T-cell (primary cell): ENCODE measurements at places on chromosomes 12 and 14.

DNA sequence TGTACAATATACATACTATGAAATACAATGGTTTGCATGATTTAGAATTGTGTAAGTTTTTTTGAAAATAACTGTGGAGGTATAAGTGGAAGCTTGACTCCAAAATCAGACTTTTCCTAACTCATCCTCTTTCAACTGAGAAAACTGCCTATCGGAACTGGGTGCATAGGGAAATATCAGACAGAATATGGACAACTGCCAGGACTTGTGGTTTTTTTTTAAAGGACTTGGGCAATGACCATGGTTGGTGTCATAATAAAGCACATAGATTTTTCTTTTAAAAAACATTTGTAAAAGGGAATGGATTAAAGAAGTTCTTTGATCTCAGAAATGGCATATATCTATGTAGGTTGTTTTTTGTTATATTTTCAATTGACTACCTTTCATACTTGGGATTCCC lies 53.3 kb upstream of the LRRK2 start:
- no peak for DNase-seq

DNA sequence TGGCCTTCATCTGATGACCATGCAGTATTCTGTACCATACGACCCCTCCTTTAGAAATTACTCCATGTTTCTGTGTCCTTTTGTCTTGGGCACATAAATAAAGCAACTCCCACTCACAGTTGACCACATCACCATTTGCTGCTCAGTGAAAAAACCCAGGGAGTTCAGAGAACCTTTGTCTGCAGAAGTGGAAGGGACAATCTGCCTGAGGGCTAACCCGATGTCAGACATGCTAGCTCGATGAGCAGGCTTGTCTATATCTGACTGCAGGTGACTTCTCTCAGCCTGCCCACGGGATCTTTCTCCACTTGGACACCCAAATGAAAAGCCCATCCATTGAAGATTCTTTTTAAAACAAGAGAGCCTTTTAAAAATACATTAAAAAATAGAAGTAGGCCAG lies 45.7 kb upstream of the GRIP1 start:
- no peak for DNase-seq

GRCh38 chr12:114895081-114895480 lies 211.1 kb upstream of the TBX3 start:
- no peak for DNase-seq

- no peak for DNase-seq
Measured at GRCh38 chr12:12023456-12023855, 47.3 kb upstream of the BCL2L14 start.

- no peak for DNase-seq
Measured at GRCh38 chr14:74491956-74492775, 939 bp downstream of the NPC2 start.

- DNase-seq: no peak
Measured at GRCh38 chr12:124564971-124565491, 2.4 kb downstream of the NCOR2 start.

GRCh38 chr14:96192975-96193805 lies 11.4 kb upstream of the BDKRB2 start:
- no peak for DNase-seq

DNA sequence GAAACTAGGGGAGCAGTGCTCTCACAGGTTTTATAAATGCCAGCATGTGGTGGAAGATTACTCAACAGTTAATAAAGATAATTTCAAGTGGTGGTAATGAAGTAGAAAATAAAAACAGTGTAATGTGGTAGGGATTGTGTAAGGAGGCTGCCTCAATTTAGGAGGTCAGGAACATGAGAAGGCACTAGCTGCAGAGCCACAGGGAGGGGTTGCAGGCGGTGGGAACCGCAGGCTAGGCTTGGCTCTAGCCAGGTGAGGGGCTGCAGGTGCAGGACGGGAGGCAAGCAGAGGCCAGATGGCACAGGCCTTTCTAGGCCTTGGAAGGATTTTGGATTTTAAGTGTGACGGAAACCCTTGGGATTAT lies 768 bp downstream of the METTL25 start:
- DNase-seq: no peak

DNA sequence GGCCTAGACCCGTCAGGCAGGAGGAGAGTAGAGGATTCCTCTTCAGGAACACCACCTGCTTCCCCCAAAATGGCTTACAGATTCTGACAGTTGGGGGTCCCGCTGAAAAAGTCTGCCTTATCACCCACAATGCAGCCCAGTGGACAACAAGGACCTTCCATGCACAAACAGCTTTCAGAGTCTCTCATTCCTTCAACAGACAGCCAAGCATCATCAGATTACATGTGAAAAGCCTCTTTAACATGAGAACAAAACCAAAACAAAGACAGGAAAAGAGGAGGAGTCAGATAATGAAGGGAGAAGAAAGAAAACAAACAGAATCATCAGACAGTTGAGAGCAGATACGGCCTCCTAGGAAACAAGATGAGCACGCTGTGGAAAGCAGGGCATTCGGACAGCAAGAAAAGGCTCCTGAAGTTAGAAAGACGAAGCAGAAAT lies 18.3 kb downstream of the KCTD10 start:
- DNase-seq: no peak

DNA sequence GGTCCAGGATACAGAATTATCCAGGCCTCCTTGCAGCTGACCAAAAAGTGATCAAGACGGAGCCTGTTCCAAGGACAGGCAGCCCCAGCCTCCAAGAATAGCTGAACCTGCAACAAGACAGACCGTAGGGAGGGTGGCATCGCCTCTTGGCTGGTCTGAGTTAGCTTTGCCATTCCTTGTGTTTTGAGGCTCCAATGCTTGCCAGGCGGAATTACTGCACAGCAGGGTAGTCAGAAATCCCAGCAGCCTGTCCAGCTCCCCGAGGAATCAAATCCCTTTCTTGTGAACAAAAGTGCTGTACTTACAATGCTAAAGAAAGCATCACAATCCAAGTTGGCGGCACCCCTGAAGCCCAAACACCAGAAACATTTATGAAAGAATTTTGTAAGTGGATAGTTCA lies 246.9 kb downstream of the TMEM132C start:
- no peak for DNase-seq

- no peak for DNase-seq
Measured at GRCh38 chr12:58915037-58915436, 5.3 kb downstream of the LRIG3 start.

DNA sequence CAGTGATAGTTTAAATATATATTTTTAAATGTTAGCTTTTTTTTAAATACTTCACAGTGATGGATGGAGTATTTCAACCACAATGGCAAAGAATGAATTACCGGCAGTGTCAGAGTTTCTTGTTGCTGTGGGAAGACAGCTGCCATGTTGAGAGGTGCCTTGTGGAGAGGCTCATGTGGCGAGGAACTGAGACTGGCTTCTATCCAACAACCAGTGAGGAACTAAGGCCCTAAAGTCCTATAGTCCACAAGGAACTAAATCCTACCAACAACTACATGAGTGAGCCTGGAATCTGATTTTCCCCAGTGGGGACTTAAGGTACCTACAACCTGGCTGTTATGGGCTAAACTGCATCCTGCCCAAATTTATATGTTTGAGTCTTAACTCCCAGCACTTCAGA lies 220.2 kb upstream of the PLEKHG7 start:
- no peak for DNase-seq

DNA sequence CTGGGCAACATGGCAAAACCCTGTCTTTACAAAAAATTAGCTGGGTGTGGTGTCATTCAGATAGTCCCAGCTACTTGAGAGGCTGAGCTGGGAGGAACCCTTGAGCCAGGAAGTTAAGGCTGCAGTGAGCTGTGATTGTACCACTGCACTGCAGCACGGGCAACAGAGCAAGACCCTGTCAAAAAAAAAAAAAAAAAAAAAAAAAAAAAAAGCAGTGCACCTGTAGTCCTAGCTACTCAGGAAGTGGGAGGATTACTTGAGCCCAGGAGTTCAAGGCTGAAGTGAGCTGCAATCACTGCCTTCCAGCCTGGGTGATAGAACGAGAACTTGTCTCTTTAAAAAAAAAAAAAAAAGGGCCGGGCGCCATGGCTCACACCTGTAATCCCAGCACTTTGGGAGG lies 5.6 kb downstream of the REM2 start:
- DNase-seq: no peak

DNA sequence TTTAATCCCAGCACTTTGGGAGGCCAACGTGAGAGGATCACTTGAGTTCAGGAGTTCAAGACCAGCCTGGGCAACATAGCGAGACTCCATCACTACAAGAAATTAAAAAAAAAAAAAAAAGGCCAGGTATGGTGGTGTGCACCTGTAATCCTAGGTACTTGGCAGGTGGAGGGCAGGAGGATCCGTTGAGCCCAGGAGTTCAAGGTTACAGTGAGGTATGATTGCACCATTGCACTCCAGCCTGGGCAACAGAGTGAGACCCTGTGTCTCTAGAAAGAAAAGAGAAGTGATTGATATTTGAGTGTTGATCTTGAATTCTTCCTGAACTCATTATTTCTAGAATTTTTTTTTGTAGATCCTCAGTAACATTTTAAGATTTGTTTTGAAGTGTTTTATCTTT lies 59.4 kb downstream of the ADIPOR2 start:
- DNase-seq: no peak

GRCh38 chr14:100989924-100990323 lies 86.4 kb upstream of the RTL1 start:
- no peak for DNase-seq

- no peak for DNase-seq
Measured at GRCh38 chr14:32224737-32225377, 21.8 kb upstream of the RNU6-8 start.

- no peak for DNase-seq
Measured at GRCh38 chr12:126811391-126811790, 1455.6 kb upstream of the TMEM132C start.

- DNase-seq: no peak
Measured at GRCh38 chr14:32399920-32400319, 70.8 kb downstream of the AKAP6 start.

- DNase-seq: no peak
Measured at GRCh38 chr12:90499795-90500194, 455.2 kb downstream of the CCER1 start.

DNA sequence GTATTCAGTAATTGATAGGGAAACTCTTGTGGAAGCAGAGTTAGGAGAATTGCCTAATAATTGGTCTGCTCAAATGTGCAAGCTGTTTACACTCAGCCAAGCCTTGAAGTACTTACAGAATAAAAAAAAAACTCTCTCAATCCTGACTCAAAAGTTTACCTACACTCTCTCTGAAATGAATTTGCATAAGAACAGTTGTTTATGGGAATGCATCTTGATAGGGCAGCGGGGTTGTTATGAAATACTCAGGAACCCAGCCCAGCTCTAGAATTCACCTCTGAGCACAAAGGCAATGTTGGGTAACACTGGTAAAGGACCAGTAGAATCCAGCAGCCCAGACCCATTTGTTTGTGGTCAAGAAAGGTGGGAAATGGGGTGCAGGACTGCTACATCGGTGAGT lies 267.0 kb downstream of the CPNE8 start:
- DNase-seq: no peak

DNA sequence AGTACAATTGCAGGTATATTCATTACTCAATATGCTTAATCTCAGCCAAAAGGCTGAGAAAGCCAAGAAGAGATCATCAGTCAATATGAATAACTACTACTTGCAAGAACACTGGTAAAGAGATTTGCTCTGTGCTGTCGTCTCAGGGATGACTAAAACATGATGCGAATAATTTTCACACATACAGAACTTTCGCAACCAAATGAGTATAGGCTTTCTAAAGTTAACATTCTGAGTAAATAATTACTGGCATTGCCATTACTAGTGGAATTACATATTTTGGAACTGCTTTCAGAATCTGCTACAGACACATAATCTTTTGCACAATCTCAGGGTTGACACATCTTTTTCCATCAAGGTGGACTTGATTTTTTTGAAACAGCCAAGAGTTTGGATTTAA lies 24.7 kb downstream of the NCKAP1L start:
- DNase-seq: no peak

DNA sequence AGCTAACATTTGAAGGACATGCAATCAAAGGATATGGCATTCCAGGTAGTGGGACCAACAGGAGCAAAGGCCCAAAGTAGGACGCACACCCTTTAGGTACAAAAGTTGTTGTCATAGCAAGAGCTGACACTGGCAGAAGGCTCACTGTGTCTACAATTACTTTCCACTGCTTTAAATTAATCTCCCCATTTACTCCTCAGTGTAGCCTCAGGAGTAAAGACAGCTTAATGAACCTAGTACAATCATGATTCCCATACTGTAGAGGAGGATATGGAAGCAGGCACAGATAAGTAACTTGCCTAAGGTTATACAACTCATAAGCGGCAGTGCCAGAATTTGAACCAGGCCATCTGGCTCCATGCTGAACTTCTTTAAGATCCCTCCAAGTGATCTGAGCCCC lies 212.9 kb upstream of the SFSWAP start:
- DNase-seq: no peak

DNA sequence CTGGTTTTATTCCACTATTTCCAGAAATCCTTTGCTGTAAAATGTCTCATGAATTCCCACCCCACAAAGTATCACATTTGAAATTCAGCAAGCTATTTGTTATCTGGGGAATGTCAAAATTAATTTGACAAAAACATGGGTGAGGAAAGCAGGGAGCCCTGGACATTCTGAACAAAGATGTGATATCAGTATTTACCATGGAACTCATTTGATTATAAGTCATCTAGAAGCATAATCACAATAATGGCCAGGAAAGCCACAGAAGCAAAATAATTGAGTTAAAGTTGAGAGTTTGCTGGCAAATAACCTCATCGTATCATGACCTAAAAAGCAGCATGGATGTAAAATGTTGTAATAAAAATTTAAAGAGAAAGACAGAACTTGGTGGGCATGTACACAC lies 96.1 kb downstream of the ANO6 start:
- DNase-seq: no peak

DNA sequence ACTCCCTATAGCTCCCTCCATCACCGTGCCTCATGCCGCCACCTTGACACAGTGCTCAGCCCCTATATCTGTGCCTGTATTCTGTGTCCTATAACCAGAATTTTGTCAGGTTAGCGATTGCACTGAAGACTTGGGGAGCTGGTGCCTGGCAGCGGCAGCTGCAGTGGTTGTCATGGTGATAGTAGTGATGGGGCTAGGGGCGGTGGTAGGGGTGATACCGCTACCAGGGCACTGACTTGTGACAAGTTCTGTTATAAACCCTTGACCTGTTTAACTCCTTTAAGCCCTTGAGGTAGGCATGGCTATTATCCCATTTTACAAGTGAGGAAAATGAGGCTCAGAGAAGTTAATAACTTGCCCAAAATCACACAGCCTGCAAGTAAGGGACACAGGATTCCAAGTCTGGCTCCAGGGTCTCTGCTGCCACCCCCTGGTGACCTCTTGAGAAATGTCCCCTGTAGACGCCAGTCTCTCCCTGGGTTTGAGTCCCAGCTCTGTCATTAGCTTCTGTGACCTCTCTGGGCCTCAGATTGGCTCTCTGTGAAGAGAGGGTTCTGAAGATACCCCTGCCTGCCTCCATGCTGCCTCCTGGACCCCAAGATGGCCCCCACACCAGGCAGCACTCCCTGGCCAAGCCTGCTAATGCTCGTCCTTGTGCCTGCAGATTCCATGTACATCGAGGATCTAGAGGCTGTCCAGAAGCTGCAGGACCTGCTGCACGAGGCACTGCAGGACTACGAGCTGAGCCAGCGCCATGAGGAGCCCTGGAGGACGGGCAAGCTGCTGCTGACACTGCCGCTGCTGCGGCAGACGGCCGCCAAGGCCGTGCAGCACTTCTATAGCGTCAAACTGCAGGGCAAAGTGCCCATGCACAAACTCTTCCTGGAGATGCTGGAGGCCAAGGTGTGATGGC lies 121.9 kb downstream of the ESRRB start:
- DNase-seq: no peak
